ENCODE measurements at places on chromosomes 6 and 20.

DNA sequence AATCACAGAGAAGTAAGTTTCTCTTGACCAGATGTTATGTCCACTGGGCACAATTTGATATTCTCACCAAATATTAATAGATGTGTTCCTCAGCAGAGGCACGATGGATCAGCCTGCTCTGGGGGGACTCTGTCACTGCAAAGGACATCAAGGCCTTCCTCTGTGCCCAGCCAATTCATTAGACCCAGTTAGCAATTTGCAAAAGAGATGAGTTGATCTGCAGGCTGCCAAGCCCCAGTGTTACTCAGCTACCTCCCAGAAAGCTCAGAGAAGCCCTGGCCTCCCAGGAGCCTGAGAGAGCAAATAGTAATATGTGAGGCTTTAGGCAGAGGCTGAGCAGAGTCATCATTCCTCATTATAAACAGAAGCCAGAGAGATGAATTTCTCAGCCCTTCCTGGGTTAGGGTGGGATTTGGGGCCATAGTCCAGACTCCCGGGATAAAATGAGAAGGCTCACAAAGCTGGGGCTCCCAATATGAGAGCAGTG lies 54.2 kb downstream of the ZNF831 start:
- DNase-seq = no peak

GRCh38 chr6:157123234-157123633 lies 200.1 kb downstream of the TMEM242 start:
- peak; percentile 60 for DNase-seq

DNA sequence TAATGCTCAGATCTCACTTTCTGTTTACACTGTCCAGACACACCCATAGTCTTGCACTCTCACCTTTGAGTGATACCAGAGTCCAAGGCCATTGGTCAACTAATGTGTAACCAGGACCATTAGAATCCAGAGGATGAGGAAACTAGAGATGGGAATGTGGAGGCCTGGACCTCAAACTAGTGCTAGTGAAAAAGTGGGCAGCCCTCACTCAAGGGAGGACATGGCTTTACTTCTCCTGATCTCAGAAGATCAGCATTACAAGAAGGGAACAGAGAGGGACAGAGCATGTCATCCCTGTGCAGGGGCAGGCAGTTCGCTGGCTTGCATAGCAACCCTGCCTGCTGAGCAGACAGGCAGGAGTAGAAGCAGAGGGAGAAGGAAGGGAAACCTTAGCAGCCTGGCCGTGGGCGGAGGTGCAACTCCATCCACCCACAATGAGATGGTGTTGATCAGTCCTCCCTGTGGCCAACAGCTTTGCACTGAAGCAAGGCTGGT lies 22.6 kb upstream of the XRN2 start:
- DNase-seq = no peak

DNA sequence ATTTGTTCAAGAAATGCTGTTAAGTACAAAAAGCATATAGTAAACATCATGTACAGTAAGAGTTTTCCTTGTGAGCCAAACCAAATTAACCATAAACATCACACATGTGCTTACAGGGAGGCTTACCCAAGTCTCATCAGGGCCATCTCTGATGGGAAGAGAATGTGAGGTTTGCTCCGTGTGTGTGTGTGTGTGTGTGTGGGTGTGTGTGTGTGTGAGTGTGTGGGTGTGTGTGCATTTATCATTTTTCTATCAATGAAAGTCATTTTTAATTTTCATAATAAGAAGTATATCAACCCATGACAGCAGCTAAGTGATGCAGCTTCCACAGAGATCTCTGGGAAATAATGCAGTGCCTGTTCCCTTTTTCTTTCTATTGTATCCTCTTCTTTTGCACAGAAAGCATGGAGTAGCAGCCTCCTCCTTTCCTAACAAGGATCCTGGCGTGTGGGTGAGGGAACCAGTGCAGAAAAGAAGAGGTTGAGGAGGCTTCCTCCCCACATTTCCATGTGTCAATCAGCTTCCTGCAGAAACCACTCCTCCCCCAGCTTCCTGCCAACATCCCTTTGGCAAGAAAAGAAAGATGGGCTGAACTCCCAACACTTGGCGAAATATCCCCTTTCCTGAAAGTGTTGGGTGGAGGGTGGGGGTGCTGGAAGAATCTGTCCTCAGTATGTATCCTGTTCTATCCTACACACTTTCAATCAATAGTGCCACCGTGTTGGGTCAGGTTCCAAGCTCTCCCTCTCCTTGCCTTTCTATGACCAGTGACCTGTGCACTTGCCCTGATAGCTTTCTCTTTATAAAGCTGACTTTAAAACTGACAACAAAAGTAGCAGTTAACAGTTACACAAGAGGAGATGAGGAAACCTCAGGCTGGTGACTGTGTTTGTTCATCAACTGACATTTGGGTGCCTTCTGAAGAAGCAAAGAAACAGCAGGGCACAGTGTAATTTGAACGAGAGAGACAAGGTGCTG lies 251.8 kb upstream of the CITED2 start:
- DNase-seq = peak; percentile 17

GRCh38 chr6:76553256-76553655 lies 480.8 kb upstream of the IMPG1 start:
- no peak for DNase-seq

DNA sequence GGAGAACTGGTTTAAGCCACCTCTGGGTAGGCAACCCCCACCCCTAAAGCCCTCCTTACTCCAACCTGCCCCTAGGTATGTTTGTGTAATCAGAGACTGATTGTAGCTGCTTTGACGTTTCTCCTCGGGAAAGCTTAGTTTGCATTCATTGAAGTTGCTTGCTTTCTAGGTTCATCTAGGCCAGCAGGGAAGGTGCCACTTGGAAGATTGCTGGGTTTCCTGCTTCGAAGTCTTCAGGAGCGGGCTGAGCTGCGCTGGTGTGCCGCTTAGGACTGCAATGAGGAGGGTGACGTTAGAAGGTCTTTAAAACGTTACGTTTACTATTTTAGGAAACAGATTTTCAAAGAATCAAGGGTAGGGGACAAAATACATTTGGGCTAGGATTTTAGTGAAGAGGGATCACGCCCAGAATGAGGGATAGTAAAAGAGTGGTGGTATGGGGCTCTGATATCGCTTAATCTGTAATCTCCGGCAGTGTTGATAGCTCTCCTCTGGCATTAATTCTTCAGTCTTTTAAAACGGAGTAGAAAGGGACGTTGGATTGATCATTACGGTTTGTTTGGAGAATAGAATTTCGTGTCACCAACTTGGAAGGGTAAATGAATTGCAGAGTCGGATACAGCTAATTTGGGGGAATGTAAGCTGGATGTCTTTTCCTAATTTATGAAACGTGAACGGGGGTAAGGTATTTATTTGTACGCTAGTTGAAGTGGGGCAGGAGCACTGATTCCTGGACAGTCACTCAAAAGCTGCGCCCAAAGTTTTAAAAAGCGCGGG lies 92.6 kb upstream of the PRDM1 start:
- no peak for DNase-seq

DNA sequence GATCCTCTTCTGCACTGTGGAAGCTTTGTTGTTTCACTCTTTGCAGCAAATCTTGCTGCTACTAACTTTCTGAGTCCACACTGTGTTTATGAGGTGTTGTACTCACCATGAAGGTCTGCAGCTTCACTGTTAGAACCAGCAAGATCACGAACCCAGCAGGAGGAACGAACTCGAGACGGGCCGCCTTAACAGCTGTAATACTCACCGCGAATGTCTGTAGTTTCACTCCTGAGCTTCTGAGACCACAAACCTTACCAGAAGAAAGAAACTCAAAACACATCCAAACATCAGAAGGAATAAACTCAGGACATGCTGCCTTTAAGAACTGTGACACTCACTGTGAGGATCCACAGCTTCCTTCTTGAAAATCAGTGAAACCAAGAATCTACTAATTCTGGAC lies 48.1 kb upstream of the MBOAT1 start:
- no peak for DNase-seq

DNA sequence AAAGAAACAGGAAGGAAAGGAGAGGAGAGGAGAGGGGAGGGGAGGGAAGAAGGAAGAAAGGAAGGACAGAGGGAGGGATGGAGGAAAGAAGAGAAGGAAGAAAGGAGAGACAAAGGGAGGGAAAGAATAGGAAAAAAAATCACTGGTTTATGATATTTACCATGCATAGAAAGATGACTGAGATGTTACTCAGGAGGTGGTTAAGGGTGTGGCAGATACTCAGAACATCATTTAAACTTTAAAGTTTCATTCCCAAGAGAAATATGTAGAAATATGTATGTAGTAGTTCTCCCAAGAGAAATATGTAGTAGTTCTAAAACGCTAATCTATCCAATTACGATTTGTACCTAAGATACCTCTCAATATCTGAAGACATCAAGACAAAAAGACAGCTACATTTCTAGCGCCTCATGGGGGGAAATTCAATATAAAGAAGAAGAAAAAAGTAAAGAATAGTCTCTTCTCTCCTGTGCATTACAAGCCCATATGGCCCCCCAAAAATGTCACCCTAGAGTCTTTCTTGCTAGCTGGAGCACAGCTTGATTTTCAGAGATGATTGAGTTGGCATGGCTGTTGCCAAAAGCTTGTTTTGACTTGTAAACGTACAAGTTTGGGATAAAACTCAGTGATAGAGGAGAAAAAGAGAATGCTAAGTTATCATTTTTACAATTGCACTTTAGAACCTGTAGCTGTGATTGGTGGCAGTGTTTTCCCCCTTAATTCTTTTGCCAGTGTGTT lies 539.2 kb downstream of the CDH26 start:
- DNase-seq = no peak

DNA sequence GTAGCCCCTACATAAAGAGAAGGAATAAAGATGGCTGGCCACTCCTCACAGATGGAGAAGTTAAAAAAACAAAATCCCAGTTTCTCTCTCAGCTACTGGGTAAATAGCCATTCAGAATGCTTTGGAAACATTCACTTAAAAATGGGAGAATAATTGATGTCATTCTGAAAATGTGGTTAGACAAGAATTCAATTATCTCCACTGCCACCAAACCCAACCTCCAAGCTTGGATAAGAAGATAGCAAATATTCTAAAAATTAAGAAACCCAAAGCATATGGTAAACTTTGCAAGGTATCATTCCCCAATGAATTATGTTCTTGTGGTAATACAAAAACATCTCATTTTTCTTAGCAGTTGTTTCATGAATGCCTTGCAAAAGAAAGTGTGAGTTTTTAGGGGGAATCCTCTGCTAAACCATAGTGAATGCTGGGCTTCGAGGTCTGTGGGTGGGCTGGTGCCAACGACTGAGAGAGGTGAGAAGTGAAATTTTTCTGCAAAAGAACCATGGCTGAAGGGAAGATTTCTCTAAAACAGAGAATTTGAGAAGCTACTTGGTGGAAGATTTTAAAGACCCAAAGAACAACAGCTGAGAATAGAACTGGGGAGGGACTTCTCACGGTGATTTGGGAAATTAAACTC lies 497.9 kb upstream of the JARID2 start:
- DNase-seq = no peak

- DNase-seq = no peak
Observed at GRCh38 chr6:35831257-35832007, 26.3 kb downstream of the LHFPL5 start.

Measured in cardiac fibroblast (primary cell).